ENCODE measurements at places on chromosomes 16 and 17.

DNA sequence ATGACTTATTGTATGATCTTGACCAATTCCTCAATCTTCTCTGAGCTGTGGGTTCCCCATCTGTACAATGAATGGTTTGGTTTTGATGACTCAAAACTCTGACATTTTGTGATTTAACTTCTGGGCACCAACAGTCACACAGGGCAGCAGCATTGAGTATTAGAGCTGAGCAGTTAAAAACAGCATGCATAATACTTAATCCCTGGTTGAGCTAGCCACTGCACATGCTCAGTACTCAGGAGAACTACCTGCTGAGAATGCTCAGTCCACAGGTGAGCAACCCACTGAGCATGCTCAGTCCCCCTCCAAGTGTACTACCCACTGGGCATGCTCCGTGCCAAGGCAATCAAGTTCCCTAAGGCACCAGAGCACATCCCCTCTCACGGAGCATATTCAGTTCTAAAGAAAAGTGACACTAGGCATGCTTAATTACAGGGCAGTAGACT lies 68.7 kb downstream of the AIPL1 start:
- no peak for DNase-seq

DNA sequence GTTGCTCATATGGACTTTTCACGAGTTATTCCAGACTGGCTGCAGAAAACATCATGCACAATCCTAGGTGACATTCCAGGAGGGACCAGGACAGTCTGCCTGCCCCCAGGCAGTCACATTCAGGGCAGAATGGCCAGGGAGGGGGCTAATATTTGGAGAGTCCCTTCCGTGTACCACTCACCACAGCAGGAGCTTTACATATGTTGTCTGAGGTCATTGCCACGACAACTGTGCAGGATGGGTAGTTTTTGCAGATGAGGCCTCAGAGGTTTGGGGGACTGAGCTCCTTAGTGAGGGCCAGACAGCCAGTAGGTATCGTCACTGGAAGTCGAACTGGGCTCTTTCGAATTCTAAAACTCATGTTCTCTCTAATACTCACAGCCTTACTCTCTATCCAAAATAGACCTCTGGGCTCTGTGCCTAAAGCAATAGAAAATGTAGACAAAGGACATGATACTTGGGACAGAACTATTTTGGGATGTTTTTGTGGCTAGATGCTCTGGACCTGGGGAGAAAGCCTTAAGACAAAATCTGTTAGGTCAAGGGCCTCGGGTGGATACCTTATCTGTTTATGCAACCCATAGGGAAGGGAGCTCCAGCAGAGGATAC lies 338.5 kb downstream of the MAF start:
- no peak for DNase-seq

DNA sequence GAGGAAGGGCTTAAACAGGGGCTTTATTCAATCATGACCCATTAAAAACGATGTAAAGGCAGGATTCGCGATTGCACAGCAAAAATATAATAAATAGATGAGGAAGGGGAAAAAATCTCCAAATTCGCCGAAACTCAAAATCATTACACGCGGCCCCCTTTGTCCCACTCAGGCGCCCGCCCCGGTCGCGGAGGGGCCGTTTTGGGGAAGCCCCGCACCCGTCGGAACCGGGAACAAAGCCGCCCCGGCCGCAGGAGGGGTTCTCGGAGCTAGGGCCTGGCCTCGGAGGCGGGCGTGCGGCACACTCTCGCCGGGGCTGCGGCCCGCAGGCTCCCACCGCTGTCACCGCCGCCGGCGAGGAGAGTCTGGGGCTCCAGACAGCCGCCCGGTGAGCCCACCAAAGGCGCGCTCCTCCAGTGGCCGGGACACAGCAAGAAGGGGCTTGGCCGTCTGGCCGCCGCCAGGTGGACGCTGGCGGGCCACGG lies 521 bp downstream of the C16orf87 start:
- peak; percentile 39 for DNase-seq

DNA sequence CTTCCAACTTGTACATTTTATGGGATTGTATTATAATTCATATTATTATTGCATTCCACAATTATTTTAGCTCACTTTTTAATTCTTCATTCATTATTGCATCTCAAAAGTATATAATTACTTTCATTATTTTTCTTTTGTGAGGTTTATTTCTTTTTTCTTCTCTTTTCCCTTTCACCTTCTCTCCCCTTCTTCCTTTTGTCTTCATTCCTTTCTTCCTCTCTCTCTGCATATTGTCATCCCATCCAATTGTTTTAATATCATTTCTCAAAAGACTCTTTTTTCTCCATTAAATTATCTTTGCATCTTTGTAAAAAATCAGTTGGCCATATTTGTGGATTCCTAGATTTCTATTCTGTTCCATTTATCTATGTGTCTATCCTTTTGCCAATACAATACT lies 17.3 kb downstream of the DYNLL2 start:
- no peak for DNase-seq

DNA sequence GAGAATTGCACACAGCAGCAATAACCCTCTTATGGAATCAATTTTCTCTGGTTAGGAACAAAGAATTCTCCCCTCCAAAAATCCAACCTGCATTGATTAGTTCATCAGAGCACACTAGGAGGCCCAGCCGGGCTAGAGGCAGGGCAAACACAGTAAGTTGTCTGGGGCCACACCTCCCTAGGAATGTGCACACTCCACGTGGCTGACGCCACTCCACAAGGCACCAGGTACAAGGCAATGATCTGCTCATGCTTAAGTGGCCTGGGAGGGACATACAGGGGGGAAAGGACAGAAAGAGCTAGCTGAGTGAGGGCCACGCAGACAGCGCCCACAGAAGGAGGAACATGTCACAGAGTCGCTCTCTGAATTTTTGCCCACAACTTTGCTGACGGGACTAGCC lies 107.6 kb downstream of the SLC39A11 start:
- DNase-seq, result no peak

DNA sequence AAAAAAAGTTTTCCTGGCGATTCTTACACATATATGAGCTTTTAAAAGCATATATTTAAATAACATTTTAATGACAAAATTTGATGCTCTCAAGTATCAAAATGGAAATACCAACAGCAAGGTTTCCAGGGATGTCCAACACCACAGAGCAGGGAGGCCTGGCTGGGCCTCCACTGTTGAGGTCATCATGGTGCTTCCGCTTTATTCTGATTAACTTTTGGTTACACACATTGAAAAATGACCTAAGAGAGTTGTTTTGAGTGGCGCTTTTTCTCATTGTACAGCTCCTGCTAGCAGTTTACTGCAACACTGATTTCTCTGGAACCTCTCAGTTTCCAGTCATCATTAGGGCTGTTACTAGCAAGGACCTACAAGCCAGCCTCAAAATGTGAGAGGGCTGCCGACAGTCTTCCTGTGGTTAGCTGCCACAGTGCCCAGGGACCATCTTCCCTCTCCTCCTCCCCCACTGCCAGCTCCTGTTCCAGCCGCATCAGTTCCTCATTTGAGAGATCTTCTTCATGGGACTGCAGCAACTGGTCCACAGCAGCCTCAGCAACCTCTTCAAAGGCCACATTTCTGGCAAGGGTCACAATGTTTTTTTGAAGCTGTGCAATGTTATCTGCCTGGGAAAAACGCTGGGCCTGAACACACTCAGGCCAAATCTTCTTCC lies 21.3 kb downstream of the DEF8 start:
- DNase-seq, result no peak

DNA sequence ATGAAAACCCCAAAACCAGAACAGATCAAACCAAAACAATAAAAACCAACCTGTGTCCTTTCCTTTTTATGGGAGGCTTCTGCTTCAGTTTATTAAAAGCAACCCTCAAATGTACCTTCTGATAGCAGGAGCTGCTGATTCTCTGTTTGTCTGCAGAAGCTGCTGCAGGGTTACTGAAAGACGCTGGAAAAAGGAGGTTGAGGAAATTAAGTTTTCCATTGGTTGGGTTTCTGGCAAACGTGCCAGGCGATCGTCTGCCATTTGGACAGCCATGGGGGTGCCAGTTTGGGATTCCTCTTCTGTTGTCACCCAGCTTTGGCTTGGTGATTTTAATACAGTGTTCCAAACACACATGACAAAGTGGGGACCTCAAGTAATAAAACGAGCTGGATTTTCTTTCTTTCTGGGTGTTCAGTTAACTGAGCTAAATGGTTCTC lies 185.4 kb upstream of the ZFHX3 start:
- DNase-seq, result no peak

GRCh38 chr17:2602597-2603017 lies 9.2 kb downstream of the PAFAH1B1 start:
- no peak for DNase-seq

DNA sequence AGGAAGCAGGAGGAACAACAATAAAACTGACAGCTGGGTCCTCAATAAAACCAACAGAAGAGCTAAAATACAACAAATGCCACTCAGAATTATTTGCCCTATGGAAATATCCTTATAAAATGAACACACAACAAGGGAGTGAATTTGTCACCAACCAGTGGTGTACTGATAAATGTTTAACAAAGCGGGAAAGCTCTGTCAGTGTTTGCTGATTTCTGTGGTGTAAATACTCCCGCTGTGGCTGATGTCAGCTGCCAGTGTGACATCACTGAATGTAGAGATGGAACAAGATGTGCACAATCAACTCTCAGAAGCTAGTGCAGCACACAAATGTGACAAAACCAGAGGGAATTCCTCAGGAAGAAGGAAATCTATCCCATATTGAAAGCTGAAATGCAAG lies 51.9 kb downstream of the CDYL2 start:
- DNase-seq, result no peak

DNA sequence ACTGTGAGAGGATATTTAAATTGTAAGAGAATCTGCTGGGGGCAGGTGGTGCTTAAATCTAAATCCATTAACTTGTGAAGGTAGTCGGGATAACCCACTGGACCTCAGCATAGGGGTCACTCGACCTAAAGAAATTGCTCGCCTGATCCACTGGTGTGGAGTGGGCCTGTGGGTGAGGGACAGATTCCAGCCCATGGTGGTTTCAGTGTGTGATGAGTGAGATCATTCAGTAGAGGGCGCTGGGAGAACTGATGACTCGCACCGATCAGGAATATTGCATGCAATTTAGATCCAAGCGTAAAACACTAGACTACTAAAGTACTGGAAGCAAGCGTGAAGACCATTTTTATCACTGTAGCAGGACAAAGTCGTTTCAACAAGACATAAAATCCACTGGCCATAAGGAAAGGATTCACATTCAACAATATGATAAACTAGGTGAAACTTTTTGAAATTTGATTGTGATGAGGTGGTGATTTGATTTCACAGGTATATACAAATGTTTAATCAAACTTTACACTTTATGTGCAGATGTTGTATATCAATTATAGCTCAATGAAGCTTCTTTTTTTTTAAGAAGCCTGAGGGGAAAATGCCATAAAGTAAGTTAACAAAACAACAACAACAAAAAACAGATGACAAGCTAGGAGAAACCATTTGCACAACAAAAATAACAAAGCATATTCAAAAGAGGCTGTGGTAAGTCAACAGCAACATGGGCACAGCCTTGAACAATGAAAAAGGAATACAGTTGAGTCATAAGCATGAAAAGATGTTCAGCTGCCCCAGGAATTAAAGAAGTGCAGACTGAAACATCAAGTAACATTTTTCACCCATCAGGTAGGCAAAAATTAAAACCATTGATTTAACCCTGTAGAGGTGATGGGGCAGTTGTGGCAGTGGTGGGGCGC lies 7.5 kb upstream of the TMEM170A start:
- DNase-seq, result peak; percentile 46

GRCh38 chr17:35898283-35899070 lies 18.3 kb upstream of the CCL5 start:
- DNase-seq, result no peak

GRCh38 chr16:24491731-24492130 lies 47.6 kb upstream of the RBBP6 start:
- DNase-seq, result no peak

All from heart left ventricle (tissue), 16 donors.